HTR-8/SVneo (cell line): ENCODE measurements at places on chromosomes 1 and 21.

DNA sequence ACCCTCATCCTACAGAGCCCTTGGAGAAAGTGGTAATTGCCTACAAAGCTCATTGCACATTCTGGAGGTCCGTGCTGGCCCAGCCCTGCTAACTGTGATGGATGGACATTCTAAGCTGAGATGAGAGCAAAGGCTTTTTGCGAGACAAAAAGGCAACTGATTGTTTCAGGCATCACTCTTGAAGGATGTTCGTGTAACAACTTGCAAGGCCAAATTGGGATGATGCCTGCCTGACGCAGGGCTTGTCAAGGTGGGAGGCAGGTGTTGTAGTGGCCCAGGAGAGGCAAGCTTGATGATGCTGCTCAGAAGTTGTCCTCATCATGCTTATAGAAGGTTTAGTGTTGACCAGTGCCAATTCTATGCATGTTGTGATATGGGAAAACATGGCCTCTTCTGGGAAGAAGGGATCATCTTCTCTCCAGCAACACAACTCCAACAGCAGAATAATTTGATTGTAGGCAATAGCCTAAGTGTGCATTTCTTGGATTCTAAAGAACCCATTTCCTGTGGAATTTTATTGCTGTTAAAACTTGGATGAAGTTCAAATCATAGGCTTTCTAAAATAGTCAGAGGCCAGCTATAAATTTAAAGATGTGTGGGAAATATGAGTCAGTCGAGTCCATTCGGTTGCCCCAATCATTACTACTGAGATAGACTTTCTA, 102.5 kb upstream of the COA6 start:
- DNase-seq: no peak

DNA sequence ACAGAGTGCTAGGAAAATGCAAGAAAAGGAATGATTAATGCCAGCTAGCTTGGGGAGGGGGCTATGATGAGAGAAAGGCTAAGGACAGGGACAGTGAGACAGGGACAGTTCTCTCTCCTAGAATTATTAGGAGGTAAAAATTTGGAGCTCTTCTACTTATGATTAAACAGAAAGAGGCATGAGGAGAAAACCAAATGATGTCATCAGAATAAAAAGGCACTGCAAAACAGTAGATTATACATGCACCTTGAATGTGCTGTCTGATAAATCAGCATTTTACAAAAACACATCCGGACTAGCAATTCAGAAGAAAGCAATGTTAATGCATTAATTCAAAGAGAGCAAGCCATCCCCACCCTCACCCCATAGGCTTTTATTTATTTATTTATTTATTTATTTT, 277.5 kb downstream of the RGS7 start:
- no peak for DNase-seq

- no peak for DNase-seq
These were observed 7.4 kb downstream of the EFNA4 start for GRCh38 chr1:155070721-155071569.

DNA sequence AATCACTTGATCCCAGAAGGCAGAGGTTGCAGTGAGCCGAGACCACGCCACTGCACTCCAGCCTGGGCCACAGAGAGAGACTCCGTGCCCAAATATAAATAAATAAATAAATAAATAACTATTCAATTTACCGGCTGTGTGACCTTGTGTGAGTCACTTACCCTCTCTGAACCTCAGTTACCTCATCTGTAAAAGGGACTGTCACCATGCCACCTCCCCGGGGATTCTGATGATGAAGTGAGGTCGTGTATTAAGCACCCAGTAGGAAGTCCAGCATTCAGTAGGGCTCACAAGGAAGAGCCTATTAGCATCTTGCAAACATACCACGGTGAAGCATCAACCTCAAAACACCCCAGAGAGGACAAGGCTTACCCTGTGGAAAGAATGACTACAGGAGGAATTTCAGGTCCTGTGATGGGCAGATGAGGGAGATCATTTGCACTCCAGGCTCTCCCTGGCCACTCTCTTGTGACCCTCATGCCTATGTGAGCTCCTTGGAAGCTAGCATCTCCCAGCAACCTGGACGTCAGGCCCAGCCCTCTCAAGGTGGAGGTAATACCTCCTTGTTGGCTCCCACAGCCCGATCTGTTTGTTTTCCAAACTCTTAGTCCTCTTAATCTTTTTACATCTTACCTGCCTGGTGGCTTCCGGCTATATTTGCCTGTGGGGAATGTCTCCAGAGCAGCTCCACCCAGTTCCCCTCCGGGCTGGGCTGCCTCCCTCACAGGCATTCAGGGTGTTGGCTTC, 7.6 kb upstream of the C1QA start:
- DNase-seq: no peak

DNA sequence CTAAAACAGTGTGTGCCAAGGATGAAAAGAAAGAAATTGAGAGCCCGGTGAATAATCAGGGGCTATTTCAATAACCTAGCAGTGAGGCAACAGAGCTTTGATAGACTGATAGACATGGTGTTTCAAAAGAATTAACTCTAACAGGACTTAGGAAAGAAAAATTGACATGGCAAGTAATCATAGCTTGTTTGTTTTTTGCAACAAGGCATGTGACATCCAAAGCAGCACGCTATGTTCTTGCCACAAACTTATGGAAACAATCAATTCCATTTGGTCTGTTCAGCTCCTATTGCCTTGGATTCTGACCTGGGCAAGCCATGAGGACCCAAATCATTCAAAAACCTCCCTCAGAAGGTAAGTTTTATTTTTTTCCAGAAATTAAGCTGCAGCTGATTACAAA, 608.5 kb downstream of the SMYD3 start:
- DNase-seq: no peak

DNA sequence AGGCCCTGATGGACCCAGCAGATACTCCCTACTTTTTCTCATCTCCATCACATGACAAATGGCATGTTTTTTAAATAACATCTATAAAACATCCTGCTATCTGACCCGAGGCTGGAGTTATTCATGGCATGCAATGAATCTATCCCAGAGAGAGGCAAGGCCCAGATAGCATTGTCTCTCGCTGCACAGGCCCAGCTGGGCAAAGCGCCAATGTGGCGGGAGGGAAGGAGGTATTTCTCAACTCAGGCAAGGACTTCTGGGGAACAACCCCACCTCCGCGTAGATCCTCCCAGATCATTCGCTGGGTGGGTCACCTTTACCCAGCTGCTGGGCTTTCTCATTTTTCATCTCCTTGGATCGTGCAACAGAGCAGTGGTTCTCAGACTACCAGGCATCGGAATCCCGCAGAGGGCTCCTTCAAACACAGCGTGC, 59.8 kb downstream of the ERG start:
- peak; percentile 85 for DNase-seq

- no peak for DNase-seq
These were observed 22.1 kb upstream of the EFNA1 start for GRCh38 chr1:155105604-155106011.

DNA sequence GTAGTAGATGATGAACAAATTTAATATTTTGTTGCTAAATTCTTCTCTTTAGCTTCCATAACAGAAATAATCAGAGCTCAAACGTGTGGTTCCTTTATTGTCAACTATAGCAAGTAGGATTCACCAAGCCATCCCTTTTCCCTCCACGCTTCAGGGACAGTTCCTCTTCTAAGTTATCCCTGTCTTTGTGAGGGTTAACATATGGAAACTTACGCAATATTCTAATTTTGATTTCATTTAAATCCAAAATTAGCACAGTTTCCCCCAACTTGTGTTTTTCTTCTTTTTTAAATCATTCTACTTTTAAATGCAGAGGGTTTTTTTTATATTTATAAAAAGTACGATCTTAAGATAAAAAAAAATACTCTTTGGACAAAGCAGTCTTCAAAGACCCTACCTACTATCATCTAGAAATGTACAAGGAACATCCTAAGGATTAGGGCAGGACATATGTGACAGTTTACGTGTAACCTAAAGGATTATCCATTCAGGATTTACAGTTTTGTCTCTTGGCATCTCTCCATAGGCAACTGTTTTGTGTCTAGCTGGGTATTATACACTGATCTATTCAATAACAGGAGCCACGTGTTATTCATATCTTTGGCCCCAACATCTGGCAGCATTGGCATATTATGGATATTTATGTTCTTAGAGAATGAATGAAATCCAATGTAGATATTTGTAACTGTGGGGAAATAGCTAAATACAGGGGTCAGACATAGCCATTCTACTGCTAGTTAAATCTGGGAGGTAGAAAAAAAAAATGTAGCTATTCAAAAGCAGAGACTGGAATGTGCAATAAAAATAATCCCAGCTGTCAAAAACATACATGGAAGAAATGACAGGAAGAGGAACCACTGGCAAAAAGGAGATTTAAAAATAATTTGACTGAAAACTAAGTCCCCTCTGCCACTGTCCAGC, 272.9 kb downstream of the NEGR1 start:
- DNase-seq: no peak

- DNase-seq: no peak
These were observed 73.3 kb downstream of the SNRPE start for GRCh38 chr1:203934651-203935050.

DNA sequence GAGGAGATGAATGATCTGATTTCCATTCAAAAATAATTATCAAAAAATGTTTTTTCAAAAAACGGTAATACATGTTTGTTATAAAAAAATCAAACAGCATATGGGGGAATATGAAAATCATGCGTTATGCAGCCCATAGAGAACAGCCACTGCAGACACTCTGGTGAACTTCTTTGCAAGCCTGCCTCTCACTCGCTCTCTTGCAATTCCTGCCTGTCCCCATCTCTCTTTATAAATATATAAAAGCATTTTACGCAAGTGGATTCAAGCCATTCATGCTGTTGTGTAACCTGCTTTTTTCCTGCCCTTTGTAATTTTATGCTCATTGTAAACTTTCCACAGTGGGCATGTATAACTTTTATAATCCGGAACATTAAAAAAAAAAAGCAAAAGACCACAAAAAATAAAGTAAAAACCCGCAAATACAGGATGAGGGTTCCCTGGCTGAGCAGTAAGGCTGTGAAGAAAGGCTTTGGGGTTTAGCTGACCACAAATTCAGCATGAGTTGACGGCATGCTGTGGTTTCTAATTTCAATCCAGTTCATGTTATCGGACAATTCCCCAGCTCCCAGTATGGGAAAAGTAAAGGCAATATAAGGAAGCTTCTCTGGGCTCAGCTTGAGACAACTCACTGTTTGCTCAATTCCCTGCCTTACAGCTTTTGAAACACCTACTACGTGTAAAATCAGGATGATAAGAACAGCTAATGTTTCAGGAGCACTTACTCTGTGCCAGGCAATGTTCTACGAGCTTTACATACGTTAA, 52.8 kb upstream of the ZBTB40 start:
- no peak for DNase-seq

- peak; percentile 37 for DNase-seq
These were observed 72.4 kb downstream of the CASZ1 start for GRCh38 chr1:10724052-10724494.

DNA sequence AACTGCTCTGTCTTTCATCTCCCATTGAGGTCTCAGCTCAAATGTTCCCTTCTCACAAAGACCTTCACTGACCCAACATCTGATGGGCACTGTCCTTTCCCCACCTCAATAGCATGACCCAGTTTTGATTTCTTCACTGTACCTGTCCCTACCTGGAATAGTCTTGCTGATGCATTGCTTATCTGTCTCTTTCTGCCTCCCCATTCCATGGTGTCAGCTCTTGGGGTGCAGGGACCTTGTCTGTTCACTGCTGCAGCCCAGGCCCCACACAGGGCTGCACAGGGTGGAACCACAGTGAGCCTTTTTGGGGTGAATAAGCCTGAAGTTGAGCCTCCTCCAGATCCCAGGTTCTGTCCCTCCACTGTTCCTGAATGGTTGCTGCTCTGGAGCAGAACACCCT, 414.9 kb downstream of the PTPRU start:
- DNase-seq: no peak

GRCh38 chr1:77543822-77544448, 138.5 kb downstream of the ZZZ3 start:
- no peak for DNase-seq

GRCh38 chr1:187696073-187696472, 867.3 kb downstream of the PLA2G4A start:
- no peak for DNase-seq

DNA sequence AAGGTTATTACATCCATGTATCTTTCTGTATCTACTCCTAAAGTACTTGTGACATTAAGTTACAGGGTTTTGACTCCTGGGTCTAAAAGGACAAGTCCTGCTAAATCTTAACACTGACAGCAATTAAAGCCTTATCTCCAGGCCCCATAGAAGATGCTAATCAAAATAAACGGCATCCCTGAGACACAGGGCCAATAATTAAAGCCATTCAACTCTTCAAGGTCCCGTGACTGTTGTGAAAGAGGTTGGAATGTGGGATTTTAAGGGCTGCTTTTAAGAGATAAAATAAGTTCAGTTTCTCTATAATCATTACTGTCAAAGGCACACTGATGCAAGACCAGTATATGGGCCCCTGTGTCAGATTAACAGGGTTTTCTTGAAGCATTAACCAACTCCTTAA, 8.3 kb downstream of the DNAI4 start:
- no peak for DNase-seq

GRCh38 chr1:89910780-89911179, 84.1 kb upstream of the ZNF326 start:
- DNase-seq: peak; percentile 82

GRCh38 chr1:201551877-201552731, 13.2 kb downstream of the NAV1 start:
- DNase-seq: no peak

- no peak for DNase-seq
These were observed 405 bp upstream of the GADD45A start for GRCh38 chr1:67684526-67685066.

DNA sequence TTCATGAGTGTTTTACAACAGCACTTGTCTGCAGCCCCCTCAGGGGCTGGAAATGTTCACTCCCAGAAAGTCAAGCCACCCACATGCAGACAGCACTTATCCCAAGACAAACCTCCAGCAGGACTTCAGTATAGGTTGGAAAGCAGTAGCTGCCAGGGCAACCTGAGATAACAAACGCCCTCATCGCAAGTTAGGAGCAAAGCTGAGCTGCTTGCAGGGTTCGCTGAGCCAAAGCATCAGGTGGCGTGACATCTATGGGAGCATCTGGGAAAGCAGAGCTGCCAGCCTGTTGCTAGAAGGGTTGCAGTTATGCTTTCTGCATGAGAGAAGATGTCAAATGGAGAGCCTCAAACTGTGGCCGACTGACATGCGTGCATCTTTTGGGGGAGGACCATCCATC, 4.2 kb upstream of the STXBP3 start:
- DNase-seq: no peak

DNA sequence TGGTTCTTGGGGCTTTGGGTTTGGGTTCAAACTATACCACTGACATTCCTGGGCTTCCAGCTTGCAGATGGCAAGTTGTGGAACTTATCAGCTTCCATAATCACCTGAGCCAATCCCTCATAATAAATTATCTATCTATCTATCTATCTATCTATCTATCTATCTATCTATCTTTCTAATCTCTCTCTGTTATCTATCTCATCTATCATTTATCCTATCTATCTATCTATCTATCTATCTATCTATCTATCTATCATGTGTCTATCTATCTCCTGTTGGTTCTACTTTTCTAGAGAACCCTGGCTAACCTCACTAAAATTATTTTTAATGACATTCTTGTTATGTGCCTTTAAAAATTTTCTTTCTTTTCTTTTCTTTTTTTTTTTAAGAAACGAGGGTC, 35.8 kb upstream of the AKT3 start:
- no peak for DNase-seq
